Stimulated activated CD4-positive, alpha-beta T cell treated with anti-CD3 and anti-CD28 coated beads, Interleukin-15, amount 100 ng/mL, for 48 hours (primary cell): ENCODE measurements at places on chromosomes 7 and 10.

DNA sequence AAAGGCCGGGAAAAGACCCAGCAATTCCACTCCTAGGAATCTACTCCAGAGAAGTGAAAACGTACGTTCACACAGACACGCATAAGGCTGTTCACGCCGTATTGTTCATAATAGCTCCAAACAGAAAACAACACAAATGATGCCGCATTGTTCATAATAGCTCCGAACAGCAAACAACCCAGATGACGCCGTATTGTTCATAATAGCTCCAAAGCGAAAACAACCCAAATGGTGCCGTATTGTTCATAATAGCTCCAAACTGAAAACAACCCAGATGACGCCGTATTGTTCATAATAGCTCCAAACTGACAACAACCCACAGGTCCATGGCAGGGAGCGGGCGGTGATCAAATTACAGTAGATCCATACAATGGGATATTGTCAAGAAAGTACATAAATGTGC, 85.2 kb upstream of the DNAAF5 start:
- no peak for DNase-seq

DNA sequence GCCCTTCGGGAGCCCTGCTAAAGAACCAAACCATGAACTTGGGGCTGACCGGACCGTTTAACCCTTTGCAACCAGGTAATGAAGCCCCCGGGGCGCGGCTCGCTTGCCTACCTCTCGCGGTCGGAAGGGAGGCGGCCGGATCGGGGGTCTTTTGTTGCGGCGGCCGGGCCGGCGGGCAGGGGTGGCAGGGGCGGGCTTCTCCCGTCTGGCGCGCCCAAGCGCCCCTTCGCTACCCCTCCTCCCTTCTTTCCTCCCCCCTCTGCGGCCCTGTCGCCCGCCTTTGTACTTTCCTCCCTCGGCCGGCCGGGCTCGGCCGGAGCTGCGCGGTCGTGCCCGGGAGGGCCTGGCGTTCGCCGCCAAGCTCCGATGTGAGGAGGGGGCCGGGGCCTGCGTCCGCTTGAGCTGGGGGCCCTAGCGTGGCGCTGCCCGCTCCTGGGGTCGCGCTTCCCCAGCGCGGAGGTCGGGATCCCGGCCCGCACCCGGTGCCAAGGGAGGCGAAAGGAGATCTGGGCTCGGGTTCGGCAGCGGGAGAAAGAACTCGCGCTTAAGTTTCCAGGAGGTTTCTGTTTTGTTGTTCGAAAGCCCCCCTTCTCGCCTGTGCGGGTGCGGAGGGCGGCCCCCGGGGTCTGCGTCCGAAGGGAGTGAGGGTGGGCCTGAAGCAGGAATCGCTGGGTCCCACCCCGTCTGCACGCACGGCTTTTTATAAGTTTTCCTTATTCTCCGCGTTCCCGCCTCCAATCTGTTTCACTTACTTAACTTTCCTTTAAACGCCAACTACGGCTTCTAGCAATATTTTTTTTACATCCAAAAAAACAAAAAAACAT, 436.8 kb upstream of the GALNT17 start:
- no peak for DNase-seq

- DNase-seq = no peak
Measured at GRCh38 chr10:129950676-129951075, 13.4 kb downstream of the EBF3 start.

DNA sequence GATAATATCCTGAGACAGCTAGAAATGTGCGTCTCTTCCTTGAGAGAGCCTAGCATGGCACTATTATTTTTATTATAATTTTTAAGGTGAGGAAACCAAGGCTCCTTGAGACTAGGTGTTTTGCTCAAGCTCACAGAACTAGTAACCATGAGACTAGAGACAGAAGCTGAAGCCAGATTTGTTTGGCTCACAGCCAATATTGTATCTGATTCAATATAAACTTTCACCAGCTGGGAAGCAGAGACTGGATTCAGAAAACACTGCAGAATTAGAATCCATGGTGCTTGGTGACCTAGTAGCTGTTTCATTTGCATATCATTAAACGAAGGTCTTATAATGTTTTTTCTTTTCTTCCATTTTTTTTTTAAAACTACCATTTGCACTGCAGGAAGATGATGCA, 64.4 kb downstream of the DNAJB9 start:
- DNase-seq = no peak

GRCh38 chr10:28669227-28670173, 7.8 kb upstream of the BAMBI start:
- DNase-seq = no peak

GRCh38 chr7:33887266-33887975, 17.9 kb upstream of the BMPER start:
- DNase-seq = no peak

GRCh38 chr7:139332697-139333359, 8.3 kb upstream of the FMC1 start:
- no peak for DNase-seq

- no peak for DNase-seq
Measured at GRCh38 chr10:49734676-49735075, 27.4 kb downstream of the OGDHL start.

- no peak for DNase-seq
Measured at GRCh38 chr7:145411066-145411465, 575.2 kb upstream of the TPK1 start.

GRCh38 chr7:4837803-4838625, 23.8 kb downstream of the PAPOLB start:
- DNase-seq = no peak

- DNase-seq = no peak
Measured at GRCh38 chr7:71229148-71229547, 97.2 kb downstream of the GALNT17 start.

- no peak for DNase-seq
Measured at GRCh38 chr10:80497187-80498077, 40.3 kb upstream of the SH2D4B start.

DNA sequence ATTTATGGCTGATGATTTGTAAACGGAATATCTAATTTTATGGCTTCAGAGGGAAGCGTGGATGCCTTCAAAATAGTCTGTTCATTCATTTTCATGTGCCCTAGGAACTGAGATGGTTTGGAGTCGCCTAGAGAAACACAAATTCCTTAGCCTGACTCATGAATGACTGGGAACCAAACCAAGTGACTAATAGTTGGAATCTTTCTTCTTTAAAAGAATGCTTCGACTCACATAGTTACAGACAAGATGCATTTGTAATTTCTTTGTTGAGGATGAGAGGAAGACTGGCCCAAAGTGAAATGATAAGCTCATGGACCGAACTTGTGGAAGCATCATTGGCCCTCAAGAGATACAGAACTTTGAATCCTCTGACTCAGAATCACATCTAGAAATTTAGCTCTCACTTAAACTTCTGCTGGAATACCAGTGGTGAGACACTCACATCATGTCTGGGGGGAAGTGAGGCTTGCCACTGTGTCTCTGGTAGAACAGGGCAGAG, 1107.2 kb downstream of the NRG3 start:
- DNase-seq = no peak

GRCh38 chr7:18689551-18689950, 194.0 kb downstream of the HDAC9 start:
- DNase-seq = no peak

- DNase-seq = no peak
Measured at GRCh38 chr7:5265320-5266190, 17.2 kb upstream of the SLC29A4 start.

DNA sequence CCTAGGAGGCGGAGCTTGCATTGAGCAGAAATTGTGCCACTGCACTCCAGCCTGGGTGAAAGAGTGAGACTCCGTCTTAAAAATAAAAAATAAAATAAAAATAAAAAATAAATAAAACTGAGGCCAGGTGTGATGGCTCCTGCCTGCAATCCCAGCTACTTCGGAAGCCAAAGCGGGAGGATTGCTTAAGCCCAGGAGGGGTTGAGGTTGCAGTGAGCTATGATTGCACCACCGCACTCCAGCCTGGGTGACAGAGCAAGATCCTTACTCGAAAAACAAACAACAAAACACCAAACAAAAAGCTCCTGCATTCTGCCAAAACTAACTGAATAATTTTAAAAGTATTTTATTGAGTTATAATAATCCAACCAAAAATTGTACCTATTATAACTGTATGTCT, 36.2 kb downstream of the AGAP4 start:
- no peak for DNase-seq

- DNase-seq = no peak
Measured at GRCh38 chr10:119362122-119362521, 154.8 kb downstream of the GRK5 start.

GRCh38 chr10:17428351-17429097, 25.9 kb downstream of the ST8SIA6 start:
- DNase-seq = peak; percentile 28

- DNase-seq = peak; percentile 68
Measured at GRCh38 chr10:118850418-118851061, 95.8 kb upstream of the CACUL1 start.

DNA sequence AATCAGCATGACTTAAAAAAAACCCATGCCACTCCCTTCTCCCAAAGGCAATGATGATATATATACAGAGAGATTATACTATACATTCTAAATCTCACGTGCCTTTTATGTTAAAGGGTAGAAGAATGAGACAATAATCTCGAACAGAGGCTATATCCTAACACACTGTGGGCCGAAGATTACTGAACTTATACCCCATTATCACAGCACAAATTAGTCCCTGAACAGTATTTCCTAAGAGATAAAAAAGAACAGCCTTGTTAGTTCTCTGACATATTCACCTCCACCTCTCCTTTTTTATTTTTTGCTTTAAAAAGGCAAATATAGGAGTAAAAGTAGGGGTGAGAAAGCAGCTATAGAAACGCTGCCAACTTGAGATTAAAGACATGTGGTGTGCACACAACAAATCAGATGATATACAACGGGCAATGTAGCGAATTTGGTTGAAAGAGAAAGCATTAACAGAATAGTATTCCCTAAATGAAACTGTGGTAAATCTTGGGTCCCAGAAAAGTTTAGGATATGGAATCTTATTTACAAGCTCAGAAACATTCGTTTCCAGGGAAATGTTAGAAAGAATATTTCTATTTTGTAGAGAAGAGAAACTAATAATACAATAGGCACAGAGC, 69.5 kb downstream of the JMJD1C start:
- DNase-seq = no peak

DNA sequence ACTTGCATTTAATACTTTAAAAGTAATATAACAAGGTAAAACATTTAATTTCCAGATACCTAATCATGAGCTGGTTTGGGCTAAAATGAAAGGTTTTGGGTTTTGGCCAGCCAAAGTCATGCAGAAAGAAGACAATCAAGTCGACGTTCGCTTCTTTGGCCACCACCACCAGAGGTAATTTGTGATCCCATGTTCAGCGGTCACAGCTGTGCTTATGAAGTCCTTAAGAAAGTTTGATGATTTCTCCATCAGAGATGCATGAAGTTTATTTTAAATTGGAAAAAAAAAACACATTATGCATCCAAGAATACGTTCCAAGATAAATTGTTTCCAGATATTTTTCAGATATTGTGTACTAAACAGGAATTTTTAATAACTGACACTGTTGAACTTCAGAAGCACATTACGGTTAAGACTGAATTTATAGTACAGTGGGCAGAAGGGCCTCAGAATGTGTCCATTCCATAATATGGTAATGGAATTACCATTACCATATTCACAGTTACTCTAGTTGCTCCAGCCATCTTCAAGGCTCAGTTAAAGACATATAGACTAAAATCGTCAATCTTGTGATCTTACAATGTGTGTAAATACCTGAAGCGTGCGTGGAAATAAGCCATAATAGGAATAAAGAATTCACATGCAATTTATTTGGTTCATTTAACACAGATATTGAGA, 106.8 kb downstream of the ZMYND11 start:
- no peak for DNase-seq

GRCh38 chr7:157234271-157234670, 95.5 kb downstream of the UBE3C start:
- DNase-seq = no peak

DNA sequence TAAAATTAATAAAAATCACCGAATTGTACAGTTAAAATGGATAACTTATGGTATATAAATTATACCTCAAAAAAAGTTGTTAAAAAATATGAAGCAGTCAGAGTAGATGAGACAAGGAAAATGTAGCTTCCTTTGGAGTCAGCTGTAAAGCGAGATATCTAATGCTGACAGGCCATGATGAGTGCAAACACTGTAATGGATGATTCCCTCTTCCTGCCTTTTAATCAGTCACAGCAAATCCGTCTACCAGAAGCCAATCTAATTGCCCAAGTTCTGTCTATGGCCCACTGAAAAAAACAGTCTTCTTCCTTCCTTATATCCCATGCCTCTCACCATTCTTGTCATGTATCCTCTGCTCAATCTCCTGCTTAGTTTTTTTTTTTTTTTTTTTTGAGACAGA, 59.9 kb upstream of the DNAJB12 start:
- no peak for DNase-seq

DNA sequence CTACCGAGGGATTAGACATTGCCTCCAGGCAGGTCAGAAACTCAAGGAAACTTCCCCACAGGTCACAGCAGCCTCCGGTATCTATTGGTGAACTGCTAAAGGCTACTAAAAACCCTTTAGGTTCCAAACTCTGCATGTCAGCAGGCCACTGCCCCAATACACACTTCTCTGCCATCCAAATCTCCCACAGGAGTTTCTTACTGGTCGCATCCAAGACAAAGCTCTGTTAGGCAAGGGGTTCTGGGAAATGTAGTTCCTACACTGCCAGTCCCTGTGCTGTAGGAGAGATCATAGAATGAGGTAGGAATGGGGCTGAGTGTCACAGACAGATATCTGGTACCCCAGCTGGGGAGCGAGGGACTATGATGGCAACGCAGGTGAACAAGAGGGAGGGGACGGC, 757.0 kb upstream of the C7orf33 start:
- DNase-seq = no peak

- DNase-seq = no peak
Measured at GRCh38 chr10:5538446-5538845, 13.7 kb downstream of the CALML3 start.

DNA sequence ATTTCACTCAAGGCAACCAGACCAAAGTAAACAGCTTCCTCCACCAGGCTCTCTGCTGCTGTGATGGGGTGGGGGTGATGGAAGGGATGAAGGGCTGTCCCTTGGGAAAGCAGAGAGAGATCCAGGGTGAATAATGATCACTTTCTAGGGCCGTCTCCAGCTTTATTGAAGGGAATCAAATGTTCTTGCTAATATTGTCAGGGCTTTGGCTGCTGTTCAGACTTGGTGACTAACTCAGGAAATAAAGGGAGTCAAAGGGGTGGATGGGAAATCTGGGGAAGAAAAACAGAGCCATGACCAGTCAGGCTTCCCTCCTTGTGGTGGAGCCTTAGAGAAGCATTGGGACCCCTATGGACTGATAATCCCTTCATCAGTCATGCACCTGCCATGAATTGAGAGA, 196.2 kb upstream of the AGK start:
- DNase-seq = no peak

DNA sequence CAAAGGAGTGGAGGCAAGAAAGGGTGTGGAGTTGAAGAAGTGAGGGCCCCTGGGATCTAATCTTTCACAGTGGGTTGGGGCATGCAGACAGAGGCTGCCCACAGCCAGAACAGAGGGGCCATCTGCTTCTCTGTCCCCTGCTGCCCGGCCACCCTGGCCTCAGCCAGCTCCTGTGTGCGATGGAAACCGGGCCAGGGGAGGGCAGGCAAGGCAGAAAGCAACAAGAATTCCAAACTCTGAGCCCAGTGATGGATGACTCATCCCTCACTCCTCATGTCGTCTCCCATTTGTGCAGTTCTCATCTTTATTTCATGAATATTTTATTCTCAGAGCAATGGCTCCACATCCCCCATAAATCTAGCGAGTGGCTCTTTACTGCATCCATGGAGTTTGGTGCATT, 757.1 kb downstream of the GRID1 start:
- no peak for DNase-seq

- DNase-seq = no peak
Measured at GRCh38 chr7:25429731-25430130, 201.4 kb upstream of the NPVF start.

- DNase-seq = no peak
Measured at GRCh38 chr7:133822868-133823552, 304.1 kb upstream of the LRGUK start.

- DNase-seq = no peak
Measured at GRCh38 chr10:86651021-86651471, 3.3 kb upstream of the OPN4 start.
